Kidney capillary endothelial cell (primary cell): ENCODE measurements at places on chromosomes 4 and X.

- no peak for DNase-seq
These were observed 73.9 kb downstream of the PSAPL1 start for GRCh38 chr4:7360806-7361205.

DNA sequence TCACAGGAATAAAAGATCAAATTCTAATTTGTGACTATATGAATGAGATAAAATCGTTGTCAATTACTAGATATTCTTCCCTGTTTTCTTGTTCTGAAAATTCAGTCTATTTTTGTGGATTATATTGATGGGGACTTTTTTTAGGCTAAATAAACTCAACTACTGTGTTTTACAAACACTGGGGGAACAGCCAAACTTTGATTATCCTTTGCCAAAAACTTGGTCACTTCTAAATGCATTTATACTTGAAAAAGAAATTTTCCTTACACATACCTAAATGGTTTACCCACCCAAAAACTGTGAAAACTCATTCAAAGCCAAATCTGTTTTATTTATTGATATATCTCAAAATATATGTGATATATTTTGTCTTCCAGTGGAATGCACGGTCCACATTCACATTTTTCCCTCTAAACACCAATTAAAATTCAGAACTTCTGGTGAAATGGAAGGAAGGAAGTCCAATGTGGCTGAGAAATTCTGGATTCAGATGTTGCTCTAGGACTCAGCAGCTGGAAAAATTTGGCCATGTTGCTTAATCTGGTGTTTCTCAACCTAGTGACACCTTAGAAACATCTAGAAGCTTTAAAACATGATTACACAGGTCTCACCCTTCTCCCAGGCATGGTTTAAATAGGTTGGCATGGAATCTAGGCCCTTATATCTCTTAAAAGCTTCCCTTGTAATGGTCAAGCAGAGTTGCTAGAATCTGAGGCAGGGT lies 28.6 kb upstream of the ARHGAP24 start:
- no peak for DNase-seq

- no peak for DNase-seq
These were observed 22.0 kb downstream of the ATP5ME start for GRCh38 chr4:651884-652642.

DNA sequence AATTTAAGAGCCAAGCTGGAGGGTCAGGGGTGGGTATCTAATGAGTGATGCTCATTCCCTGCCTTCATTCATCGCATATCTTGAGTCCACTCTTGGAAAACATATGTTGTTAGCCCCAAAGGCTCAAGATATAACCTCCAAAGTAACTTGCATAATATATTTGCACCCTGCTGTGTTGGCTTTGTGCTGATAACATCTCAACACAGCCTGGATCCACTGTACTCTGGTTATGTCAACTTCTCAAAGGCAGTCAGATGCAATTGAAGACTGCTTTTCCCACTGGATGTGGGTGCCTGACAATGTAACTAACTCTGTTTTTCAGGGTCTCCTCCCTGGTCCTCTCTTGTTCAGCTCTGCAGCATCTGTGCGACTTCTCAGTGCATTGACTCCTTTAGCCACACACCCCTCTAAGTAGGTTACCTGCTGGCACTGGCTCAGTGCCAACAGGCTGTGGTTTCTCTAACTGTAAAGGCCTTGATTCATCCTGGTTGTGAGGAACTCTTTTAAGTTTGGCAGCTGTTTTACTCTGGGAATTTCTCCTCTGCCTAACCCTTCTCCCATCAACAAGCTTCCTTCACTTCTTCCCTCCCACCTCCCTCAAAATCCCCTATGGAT lies 28.1 kb downstream of the SLC16A2 start:
- DNase-seq: no peak

DNA sequence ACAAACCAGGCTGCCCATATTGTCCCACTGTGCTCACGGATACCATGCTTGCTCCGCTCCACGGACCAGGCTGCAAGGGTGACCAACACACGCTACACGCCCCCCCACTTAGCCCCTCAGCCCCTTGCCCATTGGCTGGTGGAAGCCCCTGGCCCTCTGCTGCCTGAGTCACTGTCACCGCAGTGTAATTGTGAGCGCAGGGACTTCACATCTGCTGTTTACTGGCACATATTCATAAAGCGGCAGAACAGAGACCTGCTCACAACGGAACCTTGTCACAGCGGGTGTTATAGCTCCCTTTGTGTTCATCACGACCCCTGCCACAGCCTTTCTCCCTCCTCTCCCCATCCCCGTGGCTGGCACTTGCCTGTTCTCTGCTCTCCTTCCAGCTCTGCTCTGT lies 83.7 kb downstream of the PSAPL1 start:
- no peak for DNase-seq
